ENCODE measurements at places on chromosomes 13 and 19.

GRCh38 chr19:8484331-8484894 lies 18.0 kb downstream of the PRAM1 start:
- no peak for DNase-seq

DNA sequence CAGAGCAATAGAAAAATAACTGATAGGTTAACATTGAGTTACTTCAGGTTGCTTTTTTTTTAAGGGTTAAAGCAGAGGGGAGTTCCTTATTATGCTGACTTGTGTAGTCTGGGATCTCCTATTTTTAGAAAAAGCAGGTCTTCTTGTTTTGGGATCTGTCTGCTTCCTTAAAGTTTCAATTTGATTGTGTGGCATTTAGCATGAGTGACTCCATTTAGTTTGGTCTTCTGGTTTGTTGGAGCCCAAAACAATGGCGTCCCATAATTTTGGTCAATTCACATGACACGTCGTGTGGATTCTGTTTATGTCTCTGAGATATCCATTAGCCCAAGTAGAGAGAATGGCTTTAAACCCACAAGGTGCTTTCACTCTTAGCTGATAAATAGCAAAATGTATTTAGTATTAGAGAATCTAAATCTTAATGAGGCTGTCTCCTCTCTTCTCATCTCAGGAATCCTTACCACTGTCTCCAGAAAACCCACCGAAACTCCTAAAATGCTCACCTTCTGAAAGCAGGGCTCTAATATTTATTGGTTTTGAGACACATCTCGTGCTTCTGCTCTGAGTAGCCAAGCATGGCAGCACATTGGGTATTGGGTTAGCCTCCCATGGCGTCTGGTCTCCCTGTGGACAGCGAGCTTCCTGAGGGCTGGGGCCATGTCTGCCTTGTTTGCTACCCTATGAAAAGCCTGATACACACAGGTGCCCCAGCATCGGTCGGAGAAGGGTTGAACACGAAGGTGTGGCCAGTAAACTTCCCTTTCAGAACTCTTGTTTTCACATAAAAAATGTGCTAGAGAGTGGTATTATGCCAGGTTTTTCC lies 67.2 kb upstream of the GPR183 start:
- peak; percentile 22 for DNase-seq

- no peak for DNase-seq
Measured at GRCh38 chr19:29404951-29405727, 120.7 kb upstream of the VSTM2B start.

DNA sequence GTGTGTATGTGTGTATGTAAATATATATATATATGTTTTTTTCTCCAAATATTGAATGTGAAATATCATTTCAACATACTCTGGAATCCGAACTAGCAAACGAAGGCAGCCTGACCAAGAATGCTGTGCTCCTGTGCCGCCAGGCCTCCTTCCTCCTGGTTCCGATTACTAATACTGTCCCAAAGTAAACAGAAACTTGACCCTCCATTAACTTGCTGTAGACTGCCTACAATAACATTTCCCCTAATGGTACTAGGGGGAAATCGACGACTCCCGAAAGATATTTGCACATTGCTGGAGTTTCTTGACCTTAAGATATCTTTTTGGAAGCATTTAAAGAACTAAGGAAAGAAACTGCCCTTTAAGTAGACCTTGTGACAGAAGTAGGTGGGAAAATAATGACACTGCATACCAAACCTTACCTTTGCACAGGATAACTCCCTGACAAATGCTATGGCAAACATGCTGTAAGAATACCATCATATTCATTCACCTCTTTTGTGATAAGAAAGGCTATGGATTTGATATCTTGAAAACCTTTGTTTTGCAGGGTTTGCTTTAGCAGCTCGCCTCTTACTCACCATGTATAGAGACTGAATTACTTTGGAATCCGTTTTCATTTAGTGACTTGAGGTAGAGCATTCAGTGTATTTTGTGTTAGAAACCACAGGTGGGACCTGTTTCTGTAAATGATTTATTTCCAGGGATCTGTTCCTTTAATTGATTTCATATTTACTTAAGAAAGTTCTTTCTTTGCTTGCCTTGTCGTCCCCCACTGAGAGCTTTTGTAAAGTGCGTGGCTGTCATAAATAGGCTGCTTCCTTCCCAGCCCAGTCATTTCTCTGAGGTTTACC lies 80.1 kb downstream of the KLF5 start:
- DNase-seq, result no peak

DNA sequence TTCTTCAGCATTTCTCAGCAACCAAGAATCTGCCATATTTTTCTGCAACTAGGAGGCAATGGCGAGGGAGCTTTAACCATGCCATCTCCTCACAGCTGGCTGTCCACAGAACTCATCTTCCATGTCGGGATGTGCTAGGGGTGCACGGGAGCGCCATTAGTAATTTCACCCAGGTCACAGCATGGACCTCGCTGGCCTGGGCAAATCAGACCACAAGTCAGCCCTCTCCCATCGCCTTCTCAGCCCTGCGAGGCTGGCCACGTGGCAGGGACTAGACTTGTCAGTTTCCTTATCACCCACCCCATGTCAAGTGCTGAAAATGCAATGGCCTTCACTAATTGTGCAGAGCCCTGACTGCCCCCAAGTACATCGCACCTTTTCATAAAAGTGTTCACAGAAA lies 15.7 kb downstream of the COL4A1 start:
- no peak for DNase-seq

GRCh38 chr19:49560358-49560900 lies 19.9 kb downstream of the NOSIP start:
- peak; percentile 69 for DNase-seq

GRCh38 chr19:45279587-45280192 lies 28.6 kb downstream of the MARK4 start:
- DNase-seq, result no peak

DNA sequence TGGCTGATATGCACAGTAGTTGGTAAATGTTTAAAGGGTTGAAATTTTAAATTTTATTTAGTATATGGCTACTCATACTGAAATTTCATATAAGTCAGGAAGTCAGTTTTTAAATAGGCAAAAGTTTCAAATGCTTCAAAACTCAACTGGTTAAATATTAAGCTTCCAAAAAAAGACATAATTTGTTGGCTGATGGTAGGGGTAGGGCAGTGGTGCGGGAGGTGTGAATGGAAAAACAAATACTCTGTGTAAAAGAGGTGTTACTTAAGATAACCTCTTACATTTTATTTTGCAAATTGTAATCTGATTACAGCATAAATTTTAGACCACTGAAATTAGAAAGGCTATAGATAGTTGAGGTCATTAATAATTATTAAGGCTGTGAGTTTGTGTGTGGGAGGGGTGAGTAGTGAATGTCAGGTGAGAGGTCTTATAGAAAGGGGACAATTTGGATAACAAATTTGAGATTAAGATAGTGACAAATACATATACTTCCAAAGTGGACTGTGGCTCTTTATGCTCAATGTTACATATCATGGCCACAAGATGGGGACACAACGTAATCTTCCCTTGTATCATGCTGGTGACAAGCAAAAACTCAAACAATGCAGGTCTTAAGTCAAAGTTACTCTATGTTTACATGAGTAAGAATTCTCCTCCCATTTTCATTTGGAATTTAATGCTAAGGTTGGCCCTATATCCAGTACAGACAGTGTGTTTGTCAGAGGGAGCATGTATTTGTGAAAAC lies 36.6 kb upstream of the OXGR1 start:
- no peak for DNase-seq

DNA sequence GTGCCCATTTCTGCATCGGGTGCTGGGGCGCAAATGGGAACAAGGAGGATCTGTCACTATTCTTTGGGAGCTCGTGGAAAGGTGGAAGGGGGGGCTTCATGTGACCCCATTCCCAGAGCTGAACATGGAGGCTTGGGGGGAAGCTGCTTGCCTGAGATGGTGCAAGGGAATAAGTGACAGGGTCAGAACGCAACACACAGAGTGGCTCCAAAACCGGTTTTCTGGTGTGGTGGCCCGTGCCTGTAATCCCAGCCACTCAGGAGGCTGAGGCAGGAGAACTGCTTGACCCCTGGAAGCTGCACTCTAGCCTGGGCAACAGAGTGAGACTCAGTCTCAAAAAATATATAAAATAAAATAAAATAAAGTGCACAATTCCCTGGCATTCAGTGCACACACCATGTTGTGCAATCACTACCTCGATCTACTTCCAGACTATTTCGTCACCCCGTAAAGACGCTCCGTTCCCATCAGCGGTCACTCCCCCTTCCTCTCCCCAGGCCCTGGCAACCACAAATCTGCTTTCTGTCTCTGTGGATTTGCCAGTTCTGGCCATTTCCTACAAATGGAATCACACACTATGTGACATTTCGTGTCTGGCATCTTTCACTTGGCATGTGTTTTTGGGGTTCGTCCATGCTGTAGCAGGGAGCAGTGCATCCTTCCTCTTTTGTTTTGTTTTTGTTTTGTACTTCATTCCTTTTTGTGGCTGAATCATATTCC lies 18.2 kb upstream of the COMP start:
- DNase-seq, result no peak

DNA sequence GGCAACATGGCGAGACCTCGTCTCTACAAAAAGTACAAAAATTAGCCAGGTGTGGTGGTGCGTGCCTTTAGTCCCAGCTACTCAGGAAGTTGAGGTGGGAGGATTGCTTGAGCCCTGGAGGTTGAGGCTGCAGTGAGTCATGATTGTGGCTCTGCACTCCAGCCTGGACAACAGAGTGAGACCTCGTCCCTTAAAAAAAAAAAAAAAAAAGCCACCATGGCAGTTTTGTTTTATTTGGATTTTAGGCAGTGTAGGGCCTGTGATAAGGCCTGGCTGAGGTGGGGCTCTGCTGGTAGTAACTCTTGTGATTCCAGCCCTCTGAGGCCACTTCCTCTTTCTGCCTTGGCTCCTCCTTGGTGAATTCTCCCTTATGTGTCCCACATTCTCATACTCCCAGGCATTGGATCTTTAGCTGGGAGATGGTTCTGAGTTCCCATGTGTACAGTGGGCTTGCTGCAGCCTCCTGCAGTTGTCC lies 39.2 kb downstream of the GATAD2A start:
- DNase-seq, result no peak

DNA sequence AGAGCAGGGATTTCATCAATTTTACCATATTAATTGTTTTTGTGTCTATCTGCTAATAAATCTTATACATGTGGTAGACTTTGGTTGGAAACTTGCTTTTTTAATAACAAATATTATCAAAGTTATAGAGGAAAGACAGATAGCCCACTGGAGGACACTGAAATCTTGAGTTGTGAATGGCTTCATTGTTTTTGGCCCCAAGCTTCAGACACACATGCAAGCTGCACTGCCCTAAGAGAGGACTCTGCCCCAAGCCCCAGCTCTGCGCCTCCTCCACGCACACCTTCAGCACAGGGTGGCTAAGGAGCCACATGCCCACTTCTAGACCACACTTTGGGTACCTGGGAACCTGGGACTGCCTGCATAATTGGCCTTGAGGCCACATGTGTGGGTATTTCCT lies 35.2 kb downstream of the RCBTB2 start:
- no peak for DNase-seq

DNA sequence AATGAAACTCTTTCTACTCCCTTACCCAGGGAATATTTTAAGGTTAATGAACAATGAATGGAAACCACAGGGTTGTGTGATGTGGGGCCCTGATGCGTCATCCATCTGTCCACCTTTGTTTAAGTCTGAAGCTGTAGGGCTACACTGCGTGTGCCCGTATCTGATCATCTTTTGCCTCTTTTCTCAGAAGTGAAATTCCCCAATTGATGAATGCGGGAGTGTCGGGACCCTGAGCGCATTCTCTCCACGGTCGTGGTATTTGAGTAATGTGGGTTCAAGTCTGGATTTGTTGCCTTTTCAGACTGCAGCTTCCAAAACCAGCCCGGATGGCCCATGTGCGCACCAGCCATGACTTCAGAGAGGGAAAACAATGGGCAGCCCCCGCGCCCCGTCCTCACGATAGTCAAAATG lies 112.3 kb downstream of the COL4A2 start:
- DNase-seq, result no peak

- peak; percentile 78 for DNase-seq
Measured at GRCh38 chr19:1000095-1000494, at the start of gene GRIN3B. Gene GRIN3B (plus strand): TSS chr19:1000419. CDS start chr19:1000438, 19 bp downstream.

DNA sequence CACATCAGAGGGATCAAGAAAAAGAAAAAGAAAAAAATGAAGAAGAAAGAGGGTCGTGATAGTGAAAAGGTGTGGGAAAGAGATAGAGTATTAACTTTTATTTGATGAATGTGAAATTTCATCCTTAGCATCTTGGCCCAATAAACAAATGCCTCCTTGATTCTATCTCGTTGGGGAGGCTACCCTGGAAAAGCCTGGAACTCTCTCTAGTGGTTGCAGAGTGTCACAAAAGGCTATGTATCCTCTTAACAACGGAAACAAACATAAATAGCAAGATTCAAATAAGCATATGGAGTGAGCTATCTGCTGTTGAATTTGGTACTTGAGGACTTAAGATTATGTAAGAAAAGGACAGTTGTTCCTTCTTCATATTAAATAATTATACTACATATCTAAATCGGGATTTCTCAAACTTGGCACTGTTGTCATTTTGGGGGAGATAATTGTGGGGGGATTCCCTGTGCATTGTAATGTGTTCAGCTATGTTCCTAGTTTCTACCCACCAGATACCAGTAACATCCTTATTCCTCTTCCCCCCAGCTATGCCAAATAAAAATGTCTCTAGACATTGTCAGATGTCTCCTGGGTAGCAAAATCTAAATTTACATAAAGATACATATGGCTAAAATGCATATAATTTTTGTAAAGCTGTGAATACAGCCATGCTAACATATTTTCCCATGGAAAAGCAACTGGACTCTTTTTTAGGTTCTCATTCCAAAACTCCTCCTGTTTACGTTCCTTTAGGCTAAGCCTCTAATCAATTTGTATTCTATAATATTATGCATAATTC lies 557.2 kb downstream of the DCT start:
- no peak for DNase-seq

- DNase-seq, result no peak
Measured at GRCh38 chr13:110380359-110381028, 73.4 kb downstream of the COL4A2 start.

DNA sequence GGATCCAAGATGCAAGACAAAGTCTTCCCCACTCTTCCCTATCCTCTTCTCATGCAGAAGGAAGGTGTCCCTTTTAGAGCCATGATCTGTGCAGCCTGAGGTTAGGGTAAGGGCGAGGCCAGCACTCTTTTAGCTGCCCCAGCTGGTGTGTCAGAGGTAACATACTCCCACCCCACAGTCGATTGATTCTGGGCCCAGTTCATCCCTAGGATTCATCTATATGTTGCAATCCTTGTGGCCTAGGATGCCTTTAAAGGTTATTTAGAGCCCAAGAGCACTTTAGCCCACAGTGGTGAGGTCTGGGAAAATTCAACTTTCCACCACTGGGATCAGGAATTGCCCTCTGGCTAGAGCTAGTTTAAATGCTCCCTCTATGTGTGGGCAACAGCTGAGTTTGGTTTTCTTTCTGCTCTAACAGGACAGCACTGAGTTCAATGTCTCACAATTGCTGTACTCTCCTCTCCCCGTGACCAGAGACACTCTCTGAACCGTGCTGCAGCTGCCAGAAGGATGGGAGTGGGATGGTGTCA lies 201.3 kb upstream of the SERP2 start:
- no peak for DNase-seq

DNA sequence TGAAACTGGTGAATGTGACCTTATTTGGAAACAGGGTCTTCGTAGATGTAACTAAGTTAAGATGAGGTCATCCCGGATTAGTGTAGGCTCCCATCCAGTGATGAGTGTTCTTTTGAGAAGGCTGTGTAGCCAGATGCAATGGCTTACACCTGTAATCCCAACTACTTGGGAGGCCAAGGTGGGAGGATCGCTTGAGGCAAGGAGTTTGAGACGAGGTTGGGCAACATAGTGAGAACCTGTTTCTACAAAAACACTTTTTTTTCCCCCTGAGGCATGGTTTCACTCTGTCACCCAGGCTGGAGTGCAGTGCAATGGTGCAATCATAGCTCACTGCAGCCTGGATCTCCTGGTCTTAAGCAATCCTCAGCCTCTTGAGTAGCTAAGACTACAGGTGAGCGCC lies 36.4 kb downstream of the FBN3 start:
- no peak for DNase-seq

All from activated T-cell treated with anti-CD3 and anti-CD28 coated beads, Interleukin-2, amount 50 U/mL, for 24 hours (primary cell).